ELR (cell line): ENCODE measurements at places on chromosomes 1 and 21.
A peak's percentile ranks its signal among the peaks of the same experiment; 100 is the strongest.

- DNase-seq = peak; percentile 24
Observed at GRCh38 chr1:169133801-169134502, 27.5 kb downstream of the ATP1B1 start.

DNA sequence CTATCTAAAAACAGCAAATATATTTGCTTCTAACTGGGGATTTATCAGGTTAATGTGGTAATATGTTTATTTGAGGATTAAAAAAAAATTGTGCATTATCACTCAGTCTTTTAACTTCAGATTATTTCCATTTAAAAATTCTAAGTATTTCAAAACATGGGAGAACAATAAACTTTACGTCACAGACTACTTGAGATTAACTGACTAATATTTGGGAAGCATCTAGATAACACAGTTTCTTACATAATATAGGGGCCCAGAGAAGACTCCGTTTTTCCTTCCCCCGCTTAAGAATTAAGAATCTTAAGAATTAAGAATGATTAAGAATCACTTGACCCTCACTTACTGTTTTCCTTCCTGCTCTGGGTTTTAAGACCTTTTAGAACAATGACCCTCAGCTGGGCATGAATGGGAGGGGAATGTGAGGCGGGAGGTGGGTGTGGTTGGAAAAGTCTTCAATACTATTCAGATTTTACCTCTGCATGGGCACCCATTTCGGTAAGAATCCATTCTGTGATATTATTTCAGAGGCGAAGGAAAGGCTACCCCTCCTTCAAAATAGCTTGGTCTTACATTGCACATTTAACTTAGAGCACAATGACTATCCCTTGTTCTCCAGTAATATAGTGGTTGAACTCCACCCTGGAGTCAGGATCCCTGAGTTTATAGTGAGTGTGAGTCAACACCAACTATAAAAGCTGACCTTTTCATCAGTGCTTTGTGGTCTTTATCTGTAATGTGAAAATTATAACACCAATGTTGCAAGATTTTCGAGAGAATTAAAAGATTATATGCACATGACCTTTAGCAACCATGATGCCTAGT lies 821.3 kb downstream of the USP25 start:
- DNase-seq = no peak

- no peak for DNase-seq
Observed at GRCh38 chr1:42046761-42047507, 106.3 kb upstream of the GUCA2B start.

DNA sequence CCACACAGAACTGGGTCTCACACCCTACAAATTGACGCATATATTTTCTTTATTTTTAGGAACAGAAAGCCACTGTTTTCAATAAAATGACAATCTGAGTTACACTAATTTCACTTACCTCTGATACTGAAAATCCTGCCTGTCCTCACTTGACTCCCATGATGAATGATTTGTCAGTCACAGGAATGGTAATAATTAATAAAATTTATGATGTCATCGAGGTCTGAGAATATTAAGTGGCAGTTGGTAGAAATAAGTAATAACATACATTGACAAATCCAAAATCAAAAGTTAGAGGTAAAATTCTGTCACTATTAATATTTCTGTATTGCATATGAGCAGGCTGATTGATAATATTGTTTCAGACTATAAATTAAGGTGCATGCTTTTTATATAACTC lies 418.7 kb upstream of the RGS18 start:
- DNase-seq = no peak

DNA sequence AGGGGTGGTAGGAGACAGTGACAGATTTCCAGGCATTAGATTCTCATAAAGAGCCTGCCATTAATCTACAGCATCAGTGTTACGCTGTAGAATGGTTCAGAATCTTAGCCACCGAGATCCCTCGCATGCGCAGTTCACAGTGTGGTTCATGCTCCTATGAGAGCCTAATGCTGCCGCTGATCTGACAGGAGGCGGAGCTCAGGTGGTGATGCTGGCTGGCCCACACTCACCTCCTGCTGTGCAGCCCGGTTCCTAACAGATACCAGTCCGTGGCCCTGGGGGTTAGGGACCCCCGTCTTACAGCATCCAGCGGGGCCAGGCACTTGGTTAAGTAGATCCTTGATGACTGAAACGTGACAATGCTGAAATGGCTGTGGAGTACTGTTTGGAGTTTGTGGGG lies 163.6 kb upstream of the C1orf21 start:
- DNase-seq = no peak

- peak; percentile 100 for DNase-seq
Observed at GRCh38 chr1:55428944-55429931, 214.1 kb upstream of the USP24 start.

- DNase-seq = peak; percentile 28
Observed at GRCh38 chr21:27954543-27955165, 987.8 kb upstream of the ADAMTS5 start.

- no peak for DNase-seq
Observed at GRCh38 chr21:29808153-29808552, 131.6 kb downstream of the GRIK1 start.

GRCh38 chr1:182674346-182675246 lies 9.8 kb downstream of the RGS8 start:
- no peak for DNase-seq

DNA sequence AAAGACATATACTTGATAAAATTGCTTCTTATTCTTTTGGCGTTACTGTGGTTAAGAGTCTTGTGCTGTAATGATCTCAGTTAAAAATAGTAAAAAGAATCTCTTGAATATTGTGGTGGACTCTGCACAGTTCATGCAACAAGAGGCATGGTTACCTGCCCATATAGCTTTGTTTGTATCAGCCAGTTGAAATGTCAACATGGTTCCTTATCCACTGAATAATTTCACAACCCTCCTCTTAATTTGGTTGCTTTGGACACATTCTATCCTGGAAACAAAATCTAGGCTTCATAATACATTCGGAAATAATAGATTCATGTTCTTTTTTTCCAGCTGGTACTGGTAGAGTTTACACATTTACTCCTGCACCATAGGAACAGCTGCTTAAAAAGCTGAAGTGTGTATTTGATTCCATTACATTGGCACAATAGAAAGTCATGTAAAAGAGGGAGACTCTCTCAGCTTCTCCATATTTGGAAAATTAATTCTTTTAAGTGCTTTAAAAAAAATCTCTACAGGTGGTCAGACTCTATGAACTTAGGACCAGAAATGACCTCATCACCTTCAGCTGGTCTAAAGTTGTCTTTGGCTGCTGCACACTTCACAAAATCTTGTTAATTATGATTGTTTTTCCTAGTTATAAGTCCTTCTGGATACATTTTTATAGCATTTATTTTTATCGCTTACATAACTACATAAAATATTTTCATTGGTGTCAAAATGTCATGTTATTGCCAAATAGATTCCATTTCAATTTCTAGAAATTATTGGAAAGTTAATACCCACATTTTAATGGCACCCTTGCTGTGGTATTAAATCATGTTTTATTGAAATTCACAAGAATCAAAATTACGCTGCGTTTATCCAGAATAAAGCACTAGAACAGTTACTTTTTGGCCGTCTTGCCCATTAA lies 100.2 kb downstream of the LTN1 start:
- no peak for DNase-seq

GRCh38 chr1:219173434-219173757 lies 282 bp upstream of the LYPLAL1 start:
- no peak for DNase-seq

GRCh38 chr1:46480959-46481646 lies 8.5 kb upstream of the DMBX1 start:
- no peak for DNase-seq

DNA sequence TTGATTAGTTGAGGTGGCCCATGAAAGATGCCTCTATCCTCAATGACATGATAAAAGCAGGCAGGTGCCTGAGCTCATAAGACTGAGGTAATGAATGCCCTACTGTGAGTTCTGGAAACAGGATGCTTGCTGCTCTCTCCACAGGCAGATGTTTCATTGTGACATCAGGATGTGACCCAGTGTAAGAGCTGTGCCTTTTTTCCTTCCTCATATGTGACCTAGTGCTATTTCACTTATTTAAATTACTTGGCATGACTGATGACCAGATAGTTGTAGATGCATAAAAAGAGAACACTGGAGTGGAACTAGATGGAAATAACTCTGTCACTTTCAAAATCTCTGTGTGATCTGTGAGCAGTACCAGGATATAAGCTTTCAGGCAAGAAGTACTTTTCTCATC lies 31.9 kb downstream of the KIF14 start:
- no peak for DNase-seq

- DNase-seq = peak; percentile 77
Observed at GRCh38 chr1:180881806-180882509, 30.7 kb upstream of the KIAA1614 start.

DNA sequence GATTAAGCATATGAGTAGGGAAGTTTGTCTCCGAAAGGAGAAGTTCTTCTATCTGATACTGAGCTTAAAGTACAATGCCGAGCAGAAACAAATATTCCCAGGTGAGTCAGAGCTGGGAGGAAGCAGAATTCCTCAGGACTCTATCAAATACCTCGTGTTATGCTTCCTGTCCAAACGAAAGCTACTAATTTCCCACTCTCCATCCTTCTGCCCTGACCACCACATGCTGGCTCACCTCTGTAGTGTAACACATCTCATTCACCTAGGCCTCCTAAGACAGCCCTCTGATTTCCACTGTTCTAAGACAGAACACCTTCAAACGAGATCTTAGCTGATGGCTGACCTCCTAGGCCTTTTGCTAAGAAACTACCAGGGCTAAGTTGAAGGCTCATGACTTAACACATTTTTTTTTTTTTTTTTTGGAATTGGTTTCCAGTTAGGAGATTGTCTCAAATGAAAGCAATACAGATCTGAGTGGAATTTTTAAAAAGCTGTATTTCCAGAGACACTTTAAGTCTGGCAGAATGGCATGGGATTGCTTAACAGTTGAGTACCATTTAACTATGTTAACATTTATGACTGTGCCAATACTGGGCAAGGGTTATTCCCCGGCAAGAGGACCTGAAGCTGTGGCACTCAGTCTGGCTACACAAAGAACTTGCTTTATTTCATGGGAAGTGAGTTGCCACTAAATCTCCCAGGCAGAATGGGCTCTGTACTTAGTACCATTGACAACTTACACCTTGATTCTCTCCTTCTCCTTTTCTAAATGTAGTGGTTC lies 583.4 kb downstream of the DPYD start:
- peak; percentile 57 for DNase-seq

DNA sequence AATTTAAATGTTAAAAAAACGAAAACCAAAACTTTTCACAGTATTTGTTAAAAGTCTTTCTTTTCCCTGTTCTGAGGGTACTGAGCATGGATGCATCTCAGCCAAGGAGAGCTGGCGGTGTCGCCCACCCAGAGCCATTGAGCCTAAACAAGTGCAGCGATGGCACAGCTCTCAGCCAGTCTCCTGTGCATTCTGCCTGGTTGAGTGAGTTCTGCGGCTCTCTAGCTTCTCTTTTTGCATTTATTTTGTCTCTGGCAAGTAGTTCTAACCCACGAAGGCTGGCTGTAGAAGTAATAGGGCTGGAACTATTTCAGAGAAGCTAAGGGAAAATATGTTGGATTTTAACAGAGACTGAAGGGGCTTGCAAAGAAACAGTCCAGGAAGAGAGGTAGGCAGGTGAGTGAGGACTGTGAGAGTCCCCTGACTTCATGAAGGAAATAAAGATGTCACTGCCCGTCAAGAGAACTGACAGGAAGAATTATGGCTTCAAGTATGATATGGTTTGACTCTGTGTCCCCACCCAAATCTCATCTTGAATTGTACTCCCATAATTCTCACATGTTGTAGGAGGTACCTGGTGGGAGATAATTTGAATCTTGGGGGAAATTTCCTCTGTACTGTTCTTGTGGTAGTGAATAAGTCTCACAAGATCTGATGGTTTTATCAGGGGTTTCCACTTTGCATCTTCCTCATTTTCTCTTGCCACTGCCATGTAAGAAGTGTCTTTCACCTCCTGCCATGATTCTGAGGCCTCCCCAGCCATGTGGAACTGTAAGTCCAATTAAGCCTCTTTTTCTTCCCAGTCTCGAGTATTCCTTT lies 35.7 kb upstream of the LIN9 start:
- no peak for DNase-seq

DNA sequence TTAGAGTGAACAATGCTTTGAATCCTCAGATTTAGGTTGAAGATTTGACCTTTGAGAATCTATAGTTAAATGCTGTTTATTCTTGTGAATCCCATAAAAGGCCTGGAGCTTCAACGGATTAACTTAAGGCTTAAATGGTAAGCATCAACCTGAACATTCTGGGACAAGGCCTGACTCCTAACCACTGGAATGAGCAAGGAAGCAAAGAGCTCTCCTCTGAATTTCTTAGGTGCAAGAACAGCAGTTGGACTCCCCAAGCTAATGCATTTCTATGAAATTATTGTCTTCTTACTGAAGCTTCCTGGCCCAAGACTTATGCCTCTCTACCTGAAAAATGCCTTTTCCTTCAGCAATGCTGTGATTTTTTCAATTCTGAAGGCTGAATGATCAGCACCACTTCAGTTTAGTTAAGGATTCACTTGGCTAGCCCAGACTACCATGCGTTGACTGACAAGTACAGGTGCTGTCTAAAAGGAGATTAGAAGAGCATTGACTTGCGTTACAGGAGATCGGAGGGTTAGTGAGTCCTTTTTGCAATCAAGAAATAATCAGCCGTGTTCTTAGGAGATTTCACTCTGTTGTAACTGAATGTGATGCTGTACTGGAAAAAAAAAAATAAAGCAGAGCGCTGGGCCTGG lies 178.5 kb downstream of the ZC3H11B start:
- DNase-seq = no peak

GRCh38 chr1:28437264-28437923 lies 67.9 kb downstream of the PHACTR4 start:
- peak; percentile 88 for DNase-seq

DNA sequence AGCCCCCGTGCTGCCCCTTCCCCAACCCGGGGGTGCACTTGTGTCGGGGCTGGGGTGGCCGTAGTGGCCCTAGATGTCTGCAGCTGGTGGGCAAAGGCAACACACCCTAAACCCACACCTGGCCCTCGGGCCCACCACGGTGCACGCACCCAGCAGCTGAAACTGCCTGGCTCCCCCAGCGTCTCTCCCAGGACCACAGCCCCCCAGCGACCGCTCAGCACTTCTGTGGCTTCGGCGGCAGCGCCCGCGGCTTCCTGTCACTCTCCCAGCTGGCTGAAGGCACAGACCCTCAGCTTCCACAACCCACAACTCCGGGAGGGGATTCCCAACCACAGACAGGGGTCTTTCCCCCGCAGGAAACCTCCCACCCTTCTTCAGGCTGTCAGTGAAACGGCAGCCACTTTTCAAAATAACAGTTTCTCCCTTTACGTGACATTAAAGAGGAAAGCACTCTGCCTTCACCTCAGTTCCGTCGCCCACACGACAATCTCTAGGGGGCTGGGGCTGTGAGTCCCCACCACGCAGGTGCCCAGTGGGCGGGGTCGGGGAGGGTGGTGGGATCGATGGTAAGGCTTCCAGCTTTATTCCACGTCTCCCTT lies 40.7 kb upstream of the COL6A2 start:
- no peak for DNase-seq

DNA sequence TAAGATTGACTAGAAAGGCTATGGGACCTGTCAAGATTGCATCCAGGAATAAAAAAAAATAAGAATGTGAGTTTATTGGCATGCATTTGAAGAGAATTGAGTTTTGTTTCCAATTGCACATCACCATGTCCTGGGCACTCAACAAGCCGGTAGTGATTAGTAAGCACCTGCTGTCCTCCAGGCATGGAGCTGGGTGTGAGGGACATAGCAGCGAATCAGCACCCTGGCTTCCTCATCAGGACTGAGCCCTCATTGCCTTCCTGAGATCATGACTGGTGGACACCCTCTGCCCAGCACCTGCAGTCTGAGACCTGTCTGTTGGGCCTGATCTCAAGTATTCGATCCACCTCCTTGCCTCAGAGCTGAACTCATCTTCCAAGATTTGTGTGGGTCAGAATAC lies 26.8 kb downstream of the S100A6 start:
- DNase-seq = peak; percentile 35
